ENCODE measurements at places on chromosomes 12 and 14. TPM values are rescaled to one million over a fixed set of nuclear protein-coding genes. Genes with fewer than 3 reads are reported as not detected.

Gene TAS2R8
- not detected for total RNA-seq

DNA sequence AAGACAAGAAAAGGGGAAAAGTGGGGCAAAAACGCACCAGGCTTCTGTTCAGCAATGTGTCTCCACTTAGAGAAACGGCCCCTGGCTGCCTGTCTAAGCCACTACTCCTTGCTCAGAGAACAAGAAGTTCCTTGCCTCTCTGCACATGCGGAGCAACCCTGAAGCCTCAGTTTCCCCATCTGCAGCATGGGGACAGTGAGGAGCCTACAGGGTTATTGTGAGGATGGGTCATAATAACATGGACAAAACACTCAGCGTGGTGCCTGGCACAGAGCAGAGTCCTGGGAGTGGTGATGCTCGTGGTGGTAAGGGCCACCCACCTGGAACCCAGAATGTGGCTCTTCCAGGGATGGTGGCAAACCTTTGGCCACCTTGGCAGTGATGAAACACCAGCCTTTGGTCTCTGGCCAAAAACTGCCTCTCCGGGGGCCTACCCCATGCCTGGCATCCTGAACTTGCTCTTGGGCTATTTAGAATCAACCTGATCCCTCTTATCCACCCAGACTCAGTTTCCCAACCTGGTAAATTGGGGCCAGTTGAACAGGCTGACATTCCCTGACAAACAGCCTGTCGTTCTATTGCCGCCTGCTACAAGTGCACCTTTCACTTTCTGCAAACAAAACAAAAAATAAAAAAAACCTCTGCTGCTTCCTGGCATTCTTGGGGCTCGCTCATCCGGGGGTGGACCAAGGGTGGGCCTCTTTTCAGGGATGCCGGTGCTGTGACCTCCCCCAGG lies 56.5 kb upstream of the DLK1 start:
- 0 out of 2 replicates have a peak, but pooled peaks cover 5% of the 10 kb centered on the region for H3K4me1 ChIP-seq
- no peak overlapping the region for H3K4me3 ChIP-seq
- no peak for DNase-seq
- H3K36me3 ChIP-seq: no peaks in the 10 kb centered on the region
- no peak overlapping the region for H3K27ac ChIP-seq

GRCh38 chr14:20331053-20331613 lies 1.9 kb downstream of the CCNB1IP1 start:
- H3K27me3 ChIP-seq: no peaks in the 10 kb centered on the region
- DNase-seq: no peak
- H3K4me1 ChIP-seq: peaks cover 16% of the 10 kb centered on the region
- H3K4me3 ChIP-seq: no peak overlapping the region
- H3K27ac ChIP-seq: peak overlapping the region; percentile 96

DNA sequence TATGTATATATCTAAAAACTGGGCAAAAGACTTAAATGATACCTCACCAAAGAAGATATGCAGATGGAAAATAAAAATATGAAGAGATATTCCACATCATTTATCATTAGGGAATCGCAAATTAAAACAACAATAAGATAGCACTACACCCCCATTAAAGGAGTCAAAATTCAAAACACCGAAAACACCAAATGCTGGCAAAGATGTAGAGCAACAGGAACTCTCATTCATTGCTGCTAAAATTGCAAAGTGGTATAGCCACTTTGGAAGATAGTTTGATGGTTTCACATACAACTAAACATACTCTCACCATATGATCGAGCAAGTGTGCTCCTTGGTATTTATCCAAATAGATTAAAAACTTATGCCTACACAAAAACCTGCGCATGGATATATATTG lies 131.5 kb upstream of the BCL2L14 start:
- H3K36me3 ChIP-seq: no peaks in the 10 kb centered on the region
- no peak overlapping the region for H3K27ac ChIP-seq
- H3K27me3 ChIP-seq: no peaks in the 10 kb centered on the region

- H3K27ac ChIP-seq: no peak overlapping the region
- no peak overlapping the region for H3K4me3 ChIP-seq
- H3K27me3 ChIP-seq: no peaks in the 10 kb centered on the region
- H3K4me1 ChIP-seq: no peaks in the 10 kb centered on the region
These were observed 201.7 kb downstream of the NUAK1 start for GRCh38 chr12:105937009-105937408.

- H3K27me3 ChIP-seq: no peaks in the 10 kb centered on the region
- H3K36me3 ChIP-seq: no peaks in the 10 kb centered on the region
- H3K27ac ChIP-seq: no peak overlapping the region
- DNase-seq: no peak
These were observed 44.6 kb upstream of the TUNAR start for GRCh38 chr14:95832012-95832411.

DNA sequence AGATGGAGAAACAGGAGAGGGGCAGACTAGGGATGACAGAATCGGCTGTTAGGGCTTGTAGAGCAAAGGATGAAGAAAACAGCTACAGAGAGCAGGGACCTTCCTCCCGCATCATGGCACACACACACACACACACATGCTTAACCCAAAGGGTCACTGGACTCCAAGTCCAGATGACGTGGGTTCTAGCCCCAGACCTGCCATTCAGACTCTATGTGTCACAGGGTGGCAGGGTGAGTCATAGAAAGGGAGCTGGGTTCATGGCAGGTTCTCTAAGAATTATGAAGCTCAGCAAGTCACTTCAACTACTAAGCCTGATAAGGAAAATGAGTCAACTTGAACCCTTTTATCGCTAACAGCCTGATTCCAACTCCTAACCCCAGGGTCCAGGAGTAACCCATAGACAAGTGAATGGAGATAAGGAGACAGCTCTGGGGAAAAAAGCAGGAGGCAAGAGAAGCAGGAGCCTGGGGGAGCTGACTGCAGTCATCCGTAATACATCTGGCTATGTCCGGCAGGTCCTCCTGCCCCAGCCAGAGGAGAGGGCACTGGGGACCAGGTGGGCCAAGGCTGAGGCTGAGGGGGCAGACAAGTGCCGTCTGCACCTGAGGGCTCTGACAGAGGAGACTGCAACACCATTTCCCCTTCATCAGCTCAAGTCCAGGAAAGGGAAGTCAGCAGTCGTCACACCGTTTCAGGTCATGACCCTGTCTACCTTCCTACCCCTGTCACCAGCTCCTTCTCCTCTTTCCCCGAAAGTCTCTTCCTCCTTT lies 3.6 kb upstream of the TNFRSF1A start:
- H3K36me3 ChIP-seq: no peaks in the 10 kb centered on the region
- peaks cover 26% of the 10 kb centered on the region for H3K4me1 ChIP-seq
- H3K27ac ChIP-seq: peak overlapping the region; percentile 27

- no peak for DNase-seq
- no peak overlapping the region for H3K4me3 ChIP-seq
- no peaks in the 10 kb centered on the region for H3K27me3 ChIP-seq
These were observed 317.5 kb upstream of the KITLG start for GRCh38 chr12:88897723-88898122.

GRCh38 chr12:13205809-13206559 lies 9.5 kb downstream of the EMP1 start:
- H3K4me1 ChIP-seq: peaks cover 15% of the 10 kb centered on the region
- H3K36me3 ChIP-seq: no peaks in the 10 kb centered on the region
- no peak overlapping the region for H3K27ac ChIP-seq
- H3K27me3 ChIP-seq: no peaks in the 10 kb centered on the region
- no peak for DNase-seq

DNA sequence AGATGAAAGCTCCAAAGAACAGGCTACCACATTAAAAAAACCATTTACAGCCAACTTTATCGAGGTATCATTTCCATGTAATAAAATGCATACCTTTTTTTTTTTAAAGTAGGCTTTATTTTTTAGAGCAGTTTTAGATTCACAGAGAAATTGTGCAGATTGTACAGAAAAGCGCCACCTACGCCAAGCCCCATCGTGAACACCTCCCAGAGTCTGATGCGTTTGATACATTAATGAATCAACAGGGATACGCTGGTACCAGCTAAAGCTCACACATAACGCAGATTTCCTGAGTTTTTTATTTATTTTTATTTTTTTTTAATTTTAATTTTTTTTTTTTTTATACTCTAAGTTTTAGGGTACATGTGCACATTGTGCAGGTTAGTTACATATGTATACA lies 129.9 kb downstream of the KIF26A start:
- no peaks in the 10 kb centered on the region for H3K4me1 ChIP-seq
- H3K27me3 ChIP-seq: no peaks in the 10 kb centered on the region
- DNase-seq: no peak
- H3K27ac ChIP-seq: no peak overlapping the region

GRCh38 chr12:85759091-85759490 lies 77.1 kb downstream of the RASSF9 start:
- H3K27me3 ChIP-seq: no peaks in the 10 kb centered on the region
- peaks cover 4% of the 10 kb centered on the region for H3K4me1 ChIP-seq
- H3K27ac ChIP-seq: no peak overlapping the region
- no peak for DNase-seq

GRCh38 chr12:53824001-53824712 lies 72.4 kb upstream of the CISTR start:
- H3K4me1 ChIP-seq: peaks cover 6% of the 10 kb centered on the region

DNA sequence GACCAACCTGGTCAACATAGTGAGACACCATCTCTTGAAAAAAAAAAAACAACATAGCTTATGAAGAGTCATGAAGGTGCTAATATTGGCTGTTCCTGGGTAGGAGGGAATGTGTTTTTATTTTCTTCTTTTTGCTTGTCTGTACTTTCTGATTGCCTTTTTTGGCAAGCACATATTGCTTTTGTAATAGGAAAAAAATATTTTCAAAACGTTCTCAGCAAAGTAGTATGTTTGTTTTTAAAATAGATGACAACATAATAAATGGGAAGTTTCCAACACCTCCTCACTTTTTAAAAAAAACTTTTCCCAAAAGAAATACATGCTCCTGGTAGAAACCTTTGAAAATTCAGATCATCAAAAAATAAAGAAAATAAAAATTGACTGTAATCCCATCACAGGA lies 20.9 kb downstream of the FOS start:
- no peaks in the 10 kb centered on the region for H3K27me3 ChIP-seq
- peaks cover 39% of the 10 kb centered on the region for H3K4me1 ChIP-seq
- DNase-seq: no peak
- no peak overlapping the region for H3K4me3 ChIP-seq
- H3K27ac ChIP-seq: no peak overlapping the region
- no peaks in the 10 kb centered on the region for H3K36me3 ChIP-seq
